AG09319 (cell line): ENCODE measurements at places on chromosomes 3 and 15.

GRCh38 chr3:23108451-23109057 lies 94.6 kb upstream of the UBE2E2 start:
- DNase-seq = no peak

GRCh38 chr15:51752888-51753287 lies 1.5 kb downstream of the TMOD2 start:
- no peak for DNase-seq

DNA sequence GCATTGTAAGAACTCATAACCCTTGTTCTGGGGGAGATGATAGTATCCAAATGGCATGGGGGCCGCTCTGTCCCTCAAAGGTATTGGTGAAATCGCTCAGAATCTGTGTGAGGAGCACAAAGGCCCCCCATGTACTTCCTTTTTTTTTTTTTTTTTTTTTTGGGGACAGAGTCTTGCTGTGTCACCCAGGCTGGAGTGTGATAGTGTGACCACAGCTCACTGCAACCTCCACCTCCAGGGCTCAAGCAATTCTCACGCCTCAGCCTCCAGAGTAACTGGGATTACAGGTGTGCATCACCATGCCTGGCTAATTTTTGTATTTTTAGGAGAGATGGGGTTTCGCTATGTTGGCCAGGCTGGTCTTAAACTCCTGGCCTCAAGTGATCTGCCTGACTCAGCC lies 37.0 kb downstream of the CMTM8 start:
- no peak for DNase-seq

- DNase-seq = no peak
These were observed 183.4 kb upstream of the TOPAZ1 start for GRCh38 chr3:44058022-44058867.

GRCh38 chr3:115286529-115287197 lies 139.6 kb upstream of the ZBTB20 start:
- DNase-seq = no peak

- no peak for DNase-seq
These were observed 24.1 kb upstream of the SENP5 start for GRCh38 chr3:196843435-196844110.

DNA sequence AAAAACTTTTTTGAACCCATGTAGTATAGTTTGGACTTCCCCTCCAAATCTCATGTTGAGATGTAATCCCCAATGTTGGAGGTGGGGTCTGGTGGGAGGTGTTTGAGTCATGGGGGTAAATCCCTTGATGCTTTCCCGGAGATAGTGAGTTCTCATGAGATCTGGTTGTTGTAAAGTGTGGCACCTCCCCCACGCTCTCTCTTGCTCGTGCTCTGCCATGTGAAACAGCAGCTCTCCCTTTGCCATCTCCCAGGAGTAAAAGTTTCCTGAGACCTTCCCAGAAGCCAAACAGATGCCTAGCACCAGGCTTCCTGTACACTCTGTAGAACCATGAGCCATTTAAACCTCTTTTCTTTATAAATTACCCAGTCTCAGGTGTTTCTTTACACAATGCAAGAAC lies 16.0 kb upstream of the RNU6-1 start:
- no peak for DNase-seq

GRCh38 chr15:52021128-52021671 lies 2.2 kb downstream of the MAPK6 start:
- DNase-seq = peak; percentile 88

DNA sequence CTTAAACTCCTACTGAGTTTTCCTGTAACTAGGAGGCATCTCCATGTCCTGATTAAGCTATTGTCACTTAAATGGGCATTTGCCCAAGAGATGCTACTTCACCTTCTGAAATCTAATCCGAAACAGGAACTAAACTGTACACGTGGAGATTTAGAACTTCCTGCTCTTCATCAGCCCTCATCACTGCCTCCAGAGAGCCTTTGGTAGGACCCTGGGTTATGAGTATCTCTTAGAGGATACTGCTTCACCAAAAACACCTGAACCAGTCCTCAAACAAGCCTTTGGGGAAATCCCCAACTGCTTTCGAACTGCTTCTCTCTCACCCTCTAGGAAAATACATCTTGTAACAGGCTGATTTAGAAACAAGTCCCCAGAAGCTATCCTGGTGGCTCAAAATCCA lies 320.3 kb downstream of the GAP43 start:
- DNase-seq = no peak

GRCh38 chr3:171049861-171050444 lies 23.4 kb upstream of the SLC2A2 start:
- peak; percentile 20 for DNase-seq

- DNase-seq = no peak
These were observed 2.7 kb downstream of the LIPH start for GRCh38 chr3:185549651-185550111.

DNA sequence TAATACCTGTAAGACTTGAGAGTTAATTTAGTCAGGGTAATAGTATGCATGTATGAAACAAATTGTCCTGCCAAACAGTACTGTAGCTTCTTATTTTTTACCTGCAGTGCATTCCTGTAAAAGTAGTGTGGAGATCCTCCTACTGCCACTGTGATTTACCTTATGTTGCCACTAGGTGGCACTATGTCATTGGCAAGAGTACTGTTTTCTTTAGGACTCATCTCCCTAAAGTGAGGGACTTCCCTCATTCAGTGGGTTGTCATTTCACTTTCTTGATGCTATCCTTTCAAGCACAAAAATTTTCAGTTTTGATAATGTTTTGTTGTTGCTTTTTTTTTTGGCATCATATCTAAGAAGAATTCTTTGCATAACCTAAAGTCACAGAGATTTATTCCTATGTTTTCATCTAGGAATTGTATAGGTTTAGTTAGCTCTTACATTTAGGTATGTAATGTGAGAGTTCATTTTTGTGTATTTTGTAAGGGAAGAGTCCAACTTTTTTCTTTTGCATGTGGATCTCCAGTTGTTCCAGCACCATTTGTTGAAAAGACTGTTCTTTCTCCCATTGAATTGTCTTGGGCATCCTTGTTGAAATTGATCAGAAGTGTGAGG lies 105.7 kb downstream of the AKAP13 start:
- DNase-seq = peak; percentile 31

- no peak for DNase-seq
These were observed 164.7 kb downstream of the GOLGA6L6 start for GRCh38 chr15:20376872-20377271.

- no peak for DNase-seq
These were observed 53.1 kb downstream of the BOC start for GRCh38 chr3:113264283-113265131.

DNA sequence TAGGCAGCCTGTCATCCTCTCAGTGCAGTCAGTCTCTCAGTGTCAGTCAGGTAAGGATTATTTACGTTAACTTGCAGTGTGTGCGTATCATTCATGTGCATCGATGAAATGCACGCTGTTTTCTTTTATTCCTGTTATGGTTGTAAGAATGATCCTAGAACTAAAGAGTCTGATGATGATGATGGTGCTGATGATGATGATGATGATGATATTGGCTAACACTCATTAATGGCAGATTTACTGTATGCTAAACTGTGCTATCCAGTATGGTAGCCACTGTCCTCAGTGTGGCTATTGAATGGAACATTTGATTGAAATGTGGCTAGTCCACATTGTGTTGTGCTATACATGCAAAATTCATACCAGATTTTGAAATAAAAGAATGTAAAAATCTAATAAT lies 39.4 kb downstream of the FANCI start:
- DNase-seq = no peak

- DNase-seq = no peak
These were observed at the start of gene SST for GRCh38 chr3:187669675-187670504. SST (minus strand) TSS chr3:187670394; CDS start chr3:187670291, 103 bp downstream.

- no peak for DNase-seq
These were observed 99.2 kb upstream of the TRPM1 start for GRCh38 chr15:31200735-31201151.

- no peak for DNase-seq
These were observed 16.7 kb upstream of the GPR160 start for GRCh38 chr3:170021083-170021482.

- no peak for DNase-seq
These were observed 612 bp downstream of the C3orf38 start for GRCh38 chr3:88150371-88150770.

- no peak for DNase-seq
These were observed 152.9 kb downstream of the TPRG1 start for GRCh38 chr3:189324538-189325138.

- peak; percentile 15 for DNase-seq
These were observed 28.9 kb downstream of the PDE8A start for GRCh38 chr15:85010386-85011159.

DNA sequence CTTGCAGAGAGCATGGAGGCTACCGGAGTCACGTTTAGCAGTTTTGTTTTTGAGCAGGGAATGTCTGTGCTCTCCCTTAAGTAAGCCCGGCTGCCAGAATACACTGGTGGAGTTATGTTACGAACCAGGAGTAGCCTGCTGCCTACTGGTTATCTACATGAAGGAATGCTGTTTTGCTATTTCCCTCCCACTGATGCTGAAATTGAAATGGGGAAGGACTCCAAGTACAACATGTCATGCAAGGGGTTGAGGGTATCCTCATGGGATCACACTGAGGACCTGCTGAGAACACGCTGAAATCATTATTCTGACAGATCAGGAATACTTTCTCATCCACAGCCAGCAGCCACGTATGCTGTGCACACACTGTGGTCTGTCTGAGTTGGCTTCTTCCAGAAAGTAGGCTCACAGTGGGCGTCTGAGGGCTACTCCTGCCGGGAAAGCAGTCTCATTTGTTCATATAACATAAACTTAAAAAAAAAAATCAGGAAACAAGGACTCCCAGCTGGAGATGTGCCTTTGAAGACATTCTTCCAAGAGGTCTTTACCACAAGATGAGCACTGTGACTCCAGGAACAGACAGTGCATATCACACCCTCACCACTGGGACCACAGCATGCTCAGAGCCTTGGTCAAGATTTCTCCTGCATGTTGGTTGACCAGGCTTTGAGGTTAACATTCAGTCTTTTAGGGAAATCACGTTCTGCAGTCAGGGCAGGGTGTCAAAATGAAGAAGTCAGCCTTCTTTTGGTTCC lies 300.4 kb upstream of the RASGRP1 start:
- DNase-seq = peak; percentile 96

DNA sequence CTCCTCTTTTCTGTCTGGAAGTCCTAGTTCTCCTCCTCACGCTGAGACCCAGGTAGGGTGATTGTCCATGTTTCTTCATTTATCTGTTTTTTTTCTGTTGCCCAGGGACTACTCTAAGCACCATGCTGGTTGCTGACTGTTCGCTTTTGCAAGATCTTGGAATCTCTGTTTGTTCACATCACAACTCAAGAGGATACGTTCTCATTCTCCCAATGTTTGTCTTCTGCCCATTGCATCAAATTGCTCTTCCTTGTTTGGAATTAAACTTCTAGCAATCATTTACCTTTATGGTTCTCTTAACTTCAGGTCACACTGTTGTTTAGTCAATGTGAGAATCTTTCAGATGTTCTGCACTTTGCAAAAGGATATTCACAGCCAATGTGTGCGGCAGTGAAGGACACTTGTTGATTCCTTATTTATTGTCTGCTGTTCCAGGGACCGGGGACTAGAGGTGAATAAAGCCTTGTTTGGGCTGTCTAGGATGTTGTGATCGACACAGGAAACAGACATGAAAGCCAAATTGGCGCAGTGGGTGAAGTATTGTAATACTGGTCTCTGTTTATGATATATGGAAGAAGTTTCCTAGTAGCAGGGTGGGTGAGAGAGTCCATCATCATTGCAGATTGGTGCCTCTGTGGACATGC lies 24.5 kb downstream of the LPP start:
- DNase-seq = no peak

- no peak for DNase-seq
These were observed 33.8 kb upstream of the ACP3 start for GRCh38 chr3:132283440-132283839.

DNA sequence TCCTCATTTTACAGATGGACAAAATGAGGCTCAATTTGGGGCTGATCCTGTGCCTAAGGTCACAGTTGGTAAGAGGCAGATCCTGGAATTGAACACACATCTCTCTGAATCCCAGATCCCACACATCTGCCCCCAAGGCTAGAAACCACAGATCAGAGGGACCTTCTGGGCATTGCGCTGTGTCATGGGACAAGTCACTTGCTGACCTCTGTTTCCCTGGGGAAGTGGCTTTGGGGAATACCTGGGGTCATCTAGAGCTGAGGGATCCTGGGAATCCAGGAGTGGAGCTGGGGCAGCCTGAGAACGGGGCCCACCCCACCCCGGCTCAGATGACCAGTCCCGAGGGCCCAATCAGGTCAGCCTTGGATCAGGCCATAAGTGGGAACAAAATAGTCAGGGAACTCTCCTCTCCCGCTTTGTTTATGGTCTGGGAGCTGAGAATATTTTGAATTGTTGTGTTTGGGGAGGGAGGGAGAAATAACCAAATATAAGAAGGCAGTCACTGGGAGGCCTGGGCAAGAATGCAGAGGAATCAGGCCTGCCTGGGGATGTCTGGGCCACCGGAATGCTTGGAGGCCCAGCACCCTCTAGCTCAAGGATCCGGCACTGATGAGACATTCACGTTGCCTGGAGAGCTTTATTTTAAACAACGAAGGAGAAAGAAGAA lies 8.8 kb upstream of the SLC6A6 start:
- DNase-seq = no peak

- DNase-seq = no peak
These were observed 9.8 kb downstream of the NBEAL2 start for GRCh38 chr3:46989146-46989810.

DNA sequence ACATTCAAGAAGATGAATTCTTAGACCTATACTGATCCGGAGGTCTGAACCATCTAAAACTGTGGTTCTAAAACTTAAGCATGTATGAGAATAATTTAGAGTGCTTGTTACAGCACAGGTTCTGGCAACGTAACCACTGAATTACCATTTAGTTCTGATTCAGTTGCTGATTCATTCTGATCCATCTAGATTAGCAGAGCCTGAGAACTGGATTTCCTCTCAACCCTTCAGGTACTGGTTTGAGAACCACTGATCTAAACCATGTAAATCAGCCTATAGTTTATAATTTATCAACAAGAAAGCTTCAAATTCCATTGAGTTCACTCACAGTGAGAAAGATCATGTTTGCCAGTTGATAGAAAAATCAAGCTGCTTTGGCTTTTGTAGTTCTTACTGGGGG lies 1001.1 kb upstream of the EPHA6 start:
- no peak for DNase-seq

- DNase-seq = no peak
These were observed 57.9 kb downstream of the ST3GAL6 start for GRCh38 chr3:98821063-98821462.

GRCh38 chr15:58201516-58201915 lies 63.3 kb downstream of the AQP9 start:
- no peak for DNase-seq

DNA sequence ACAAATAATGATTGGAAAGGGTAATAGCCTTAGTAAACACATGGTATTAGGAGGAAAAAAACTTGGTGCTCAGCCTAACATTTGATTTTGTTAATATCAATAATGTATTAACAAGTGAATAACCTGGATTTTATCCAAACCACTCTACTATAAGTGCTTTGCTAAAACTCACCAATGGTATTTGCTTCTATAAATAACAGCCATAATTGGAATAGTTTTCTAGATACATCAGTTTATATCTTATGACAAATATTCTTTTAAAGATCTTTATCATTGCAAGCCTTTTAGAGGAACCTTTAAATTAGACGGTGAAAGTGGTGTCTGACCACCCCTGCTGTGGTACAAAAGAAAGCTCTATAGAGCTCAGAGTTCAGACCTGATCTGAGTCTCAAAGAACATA lies 123.9 kb downstream of the SHOX2 start:
- no peak for DNase-seq

GRCh38 chr3:10551139-10551538 lies 45.8 kb upstream of the ATP2B2 start:
- DNase-seq = no peak

- no peak for DNase-seq
These were observed 31.6 kb downstream of the SLC24A1 start for GRCh38 chr15:65653341-65653740.

GRCh38 chr3:14672588-14672987 lies 2.4 kb upstream of the C3orf20 start:
- DNase-seq = no peak

GRCh38 chr15:39720621-39721611 lies 61.7 kb downstream of the FSIP1 start:
- peak; percentile 56 for DNase-seq
